ENCODE measurements at places on chromosomes 12 and 14.
A peak's percentile ranks its signal among the peaks of the same experiment; 100 is the strongest.

DNA sequence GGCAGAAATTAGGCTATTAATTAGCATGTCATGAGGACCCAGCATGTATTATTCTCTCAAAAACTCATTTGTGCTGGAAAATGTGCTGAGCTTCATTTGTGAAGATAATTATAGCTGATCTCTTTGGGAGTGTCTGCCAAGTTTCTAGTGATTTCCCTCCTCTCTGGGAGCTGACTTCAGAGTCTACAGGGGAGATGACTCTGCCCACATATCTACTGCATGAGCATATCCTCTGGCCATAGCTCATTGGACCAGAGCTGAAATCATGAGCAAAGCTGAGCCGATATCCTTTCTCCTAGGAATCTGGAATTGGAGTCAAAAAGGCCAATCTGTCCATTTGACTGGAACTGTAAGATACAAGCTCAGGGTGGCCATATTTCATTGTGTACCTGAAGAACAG lies 5.9 kb downstream of the CCDC198 start:
- DNase-seq: no peak

DNA sequence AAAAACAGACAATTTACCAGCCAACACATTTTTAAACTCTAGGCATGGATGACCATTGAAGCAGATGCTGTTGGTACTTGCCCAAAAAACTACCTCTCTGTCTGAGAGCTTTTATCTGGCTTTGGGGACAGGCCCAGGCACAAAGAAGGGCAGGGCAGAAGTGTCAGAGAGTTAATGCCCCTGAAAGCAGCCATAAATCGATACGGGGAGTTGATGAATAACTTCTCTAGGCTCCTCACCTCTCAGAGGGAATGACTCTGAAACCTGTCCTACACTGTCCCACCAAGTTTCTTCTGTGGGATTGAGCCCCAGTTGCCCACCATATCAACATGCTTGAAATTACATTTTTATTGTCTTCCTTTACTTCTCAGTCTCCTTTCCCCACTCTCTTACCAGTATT lies 113.0 kb upstream of the DAAM1 start:
- no peak for DNase-seq

DNA sequence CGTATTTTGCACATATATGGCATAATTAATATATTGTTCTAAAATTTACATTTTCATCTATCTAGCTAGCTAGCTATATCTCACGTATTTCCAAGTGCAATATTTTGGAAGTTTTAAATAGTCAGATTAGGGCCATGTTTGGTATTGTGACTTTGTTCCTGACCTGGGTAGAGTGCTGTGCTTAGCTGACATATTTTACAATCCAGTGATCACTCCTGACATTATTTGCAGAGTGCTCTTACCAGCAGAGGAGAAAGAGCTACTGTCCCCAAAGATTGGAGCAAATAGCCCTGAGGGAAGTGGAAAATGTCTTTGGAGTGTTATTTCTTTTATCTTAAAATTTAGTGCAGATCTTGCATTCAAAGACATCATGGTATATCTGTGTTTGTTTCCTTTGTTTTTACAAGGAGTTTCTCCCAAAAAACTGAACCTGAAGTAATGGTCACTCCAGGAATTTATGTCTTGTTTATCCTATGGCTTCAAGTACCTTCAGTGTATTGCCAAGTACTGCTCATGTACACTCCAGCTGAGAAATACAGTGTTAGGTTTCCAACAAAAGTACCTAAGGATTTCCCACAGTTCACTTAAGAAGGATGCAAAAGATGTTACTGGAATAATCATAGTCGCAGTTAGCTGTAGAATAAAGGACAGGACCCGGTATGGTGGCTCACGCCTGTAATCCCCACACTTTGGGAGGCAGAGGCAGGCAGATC lies 49.4 kb upstream of the PSMA6 start:
- no peak for DNase-seq

GRCh38 chr12:32522331-32523221 lies 123.2 kb downstream of the FGD4 start:
- DNase-seq: no peak

DNA sequence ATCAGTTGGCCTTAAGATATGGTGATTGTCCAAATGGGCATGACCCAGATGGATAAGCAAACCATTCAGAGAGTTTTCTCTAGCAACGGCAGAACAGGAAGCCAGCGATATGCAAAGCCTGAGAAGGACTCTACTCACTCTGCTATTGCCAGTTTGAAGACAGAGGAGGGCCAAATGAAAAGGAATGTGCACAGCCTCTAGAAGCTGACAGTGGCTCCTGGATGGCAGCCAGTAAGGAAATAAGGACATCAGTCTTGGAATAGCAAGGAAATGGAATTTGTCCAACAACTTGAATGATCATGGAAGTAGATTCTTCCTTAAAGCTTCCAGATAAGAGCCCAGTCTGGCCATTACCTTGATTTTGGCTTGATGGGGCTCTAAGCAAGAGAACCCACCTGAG lies 60.0 kb downstream of the TMTC2 start:
- no peak for DNase-seq

DNA sequence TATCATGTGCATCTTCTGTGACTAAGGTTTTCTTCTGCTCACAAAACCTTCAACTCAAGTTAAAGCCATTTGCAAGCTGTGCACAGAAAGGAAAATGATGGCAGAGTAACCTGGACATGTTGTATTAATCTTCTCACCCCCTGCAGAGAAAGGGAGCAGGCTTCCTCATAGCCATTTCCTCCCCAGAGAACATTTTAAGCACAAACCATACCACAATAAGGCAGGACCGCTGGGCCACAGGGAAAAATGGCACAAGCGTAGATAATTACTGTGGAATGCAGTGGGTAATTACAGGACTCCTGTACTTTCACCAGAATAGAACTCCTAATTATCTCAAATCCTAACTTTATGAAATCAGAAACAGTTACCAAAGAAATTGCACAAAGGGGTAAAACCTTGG lies 215.7 kb downstream of the KIF21A start:
- no peak for DNase-seq

GRCh38 chr12:99043319-99043914 lies 398.3 kb downstream of the APAF1 start:
- DNase-seq: peak; percentile 74

DNA sequence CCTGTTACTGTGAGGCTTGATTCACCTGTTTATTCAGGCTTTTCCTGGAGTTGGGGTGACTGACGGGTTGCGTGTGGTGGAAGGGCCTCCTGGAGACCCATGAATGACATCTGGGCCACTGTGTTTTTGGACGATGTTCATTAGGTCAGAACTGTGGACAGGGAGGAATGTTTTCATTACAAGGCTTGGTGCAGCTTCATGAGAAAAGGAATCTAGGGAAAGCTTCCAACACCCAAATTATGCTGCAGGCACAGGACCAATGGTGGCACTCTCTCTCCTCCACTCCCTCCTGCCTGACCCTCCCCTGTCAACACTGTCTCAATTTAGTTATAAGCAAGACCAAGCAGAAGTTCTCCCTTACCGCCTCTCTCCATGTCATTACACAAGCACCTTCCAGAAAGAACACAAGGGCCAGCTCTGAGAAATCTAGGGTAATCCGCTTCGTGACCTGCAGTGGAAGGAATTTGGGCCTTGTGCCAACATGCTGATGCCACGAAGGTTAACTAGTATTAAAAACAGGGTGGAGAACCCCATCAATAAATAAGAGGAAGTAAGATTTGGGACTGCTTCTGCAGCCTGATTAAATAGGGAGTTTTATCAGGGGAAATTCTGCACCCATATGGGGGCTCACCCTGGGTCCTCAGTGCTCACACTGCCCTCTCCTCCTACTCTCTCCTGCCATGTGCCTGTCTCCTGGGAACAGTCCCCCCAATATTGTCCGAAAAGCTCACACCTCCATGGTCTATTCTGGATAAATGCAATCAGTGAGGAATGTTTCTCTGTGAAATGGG lies 200.3 kb downstream of the KTN1 start:
- no peak for DNase-seq

- no peak for DNase-seq
Measured at GRCh38 chr14:63563370-63564026, 20.3 kb upstream of the PPP2R5E start.

DNA sequence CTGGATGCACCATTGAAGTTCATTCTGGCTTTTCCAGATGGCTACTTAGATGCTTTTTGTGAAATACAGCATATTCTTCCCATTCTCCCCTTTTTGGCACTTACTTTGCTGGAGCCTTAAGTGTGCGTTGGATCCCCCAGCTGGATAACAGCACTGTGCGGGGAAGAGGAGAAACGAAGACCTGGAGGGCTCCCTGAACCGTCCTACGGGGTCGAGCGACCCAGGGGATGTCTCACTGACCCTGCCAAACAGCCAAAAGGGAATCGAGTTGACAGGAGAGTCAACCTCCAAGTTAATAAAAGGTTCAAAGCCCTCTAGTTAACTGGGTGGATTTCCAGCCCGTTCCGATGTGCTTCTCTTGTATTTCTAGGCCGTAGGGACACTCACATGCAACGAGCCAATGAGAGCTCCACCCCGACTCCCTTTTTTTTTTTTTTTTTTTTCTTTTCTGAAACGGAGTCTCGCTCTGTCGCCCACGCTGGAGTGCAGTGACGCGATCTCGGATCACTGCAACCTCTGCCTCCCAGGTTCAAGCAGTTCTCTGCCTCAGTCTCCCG lies 1.0 kb upstream of the CAMKK2 start:
- peak; percentile 86 for DNase-seq

DNA sequence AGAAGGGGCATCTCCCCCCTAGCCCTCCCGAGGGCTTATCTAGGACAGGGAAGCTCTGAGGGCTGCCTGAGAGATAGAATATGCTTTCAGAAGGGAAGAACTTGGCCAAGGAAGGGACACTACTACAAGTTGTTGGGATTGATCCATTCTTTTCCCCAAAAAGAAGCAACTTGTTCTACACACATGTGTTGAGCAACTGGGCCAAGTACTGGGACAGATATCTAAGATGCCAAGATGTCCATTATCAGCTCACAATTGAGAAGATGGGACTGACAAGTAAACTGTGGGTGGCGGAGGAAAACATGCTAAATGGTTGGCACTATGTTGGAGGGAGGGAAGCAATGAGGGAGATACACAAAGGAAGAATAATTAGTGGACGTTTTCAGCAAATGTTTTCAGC lies 30.9 kb downstream of the PLEKHG7 start:
- DNase-seq: no peak

GRCh38 chr12:125267114-125267513 lies 201.9 kb downstream of the AACS start:
- DNase-seq: no peak

GRCh38 chr12:130576371-130576816 lies 139.7 kb downstream of the RIMBP2 start:
- no peak for DNase-seq

GRCh38 chr14:52922656-52923055 lies 28.2 kb downstream of the FERMT2 start:
- DNase-seq: no peak

- DNase-seq: no peak
Measured at GRCh38 chr12:6295094-6295811, 15.2 kb upstream of the PLEKHG6 start.

GRCh38 chr14:24866067-24866639 lies 183.8 kb downstream of the STXBP6 start:
- DNase-seq: no peak

DNA sequence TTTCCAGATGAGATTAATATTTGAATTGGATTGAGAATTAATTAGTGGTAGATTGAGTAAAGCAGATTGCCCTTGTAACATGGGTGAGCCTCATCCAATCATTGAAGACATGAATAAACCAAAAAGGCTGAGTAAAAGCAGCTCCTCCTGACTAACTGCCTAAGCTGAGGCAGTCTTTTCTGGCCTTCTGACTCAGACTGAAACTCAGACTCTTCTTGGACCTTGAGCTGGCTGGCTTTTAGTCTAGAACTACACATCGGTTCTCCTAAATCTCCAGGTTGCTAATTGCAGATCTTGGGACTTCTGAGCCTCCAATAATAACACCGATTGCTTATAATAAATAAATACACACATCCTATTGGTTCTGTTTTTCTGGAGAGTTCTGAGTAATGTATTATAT lies 24.0 kb downstream of the FKBP11 start:
- peak; percentile 15 for DNase-seq

DNA sequence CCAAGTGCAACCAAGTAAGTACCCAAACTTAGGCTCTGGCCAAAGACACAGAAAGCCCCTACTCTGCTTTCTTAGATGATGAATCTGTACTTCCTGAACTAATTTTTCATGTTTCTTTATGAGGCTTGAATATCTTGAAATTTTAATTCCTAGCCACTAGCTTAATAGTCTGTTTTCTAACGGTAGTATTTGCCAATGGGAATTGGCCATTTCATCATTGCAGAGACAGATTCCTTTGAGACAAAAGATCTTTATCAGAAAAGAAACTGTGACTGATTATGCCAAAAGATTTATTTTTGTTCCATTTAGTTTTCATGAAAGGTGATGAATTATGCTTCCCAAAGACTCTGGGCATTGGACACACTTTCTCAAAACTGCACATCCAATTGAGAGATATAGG lies 48.7 kb downstream of the DAD1 start:
- DNase-seq: no peak

GRCh38 chr12:124309231-124309630 lies 14.3 kb downstream of the RFLNA start:
- no peak for DNase-seq

DNA sequence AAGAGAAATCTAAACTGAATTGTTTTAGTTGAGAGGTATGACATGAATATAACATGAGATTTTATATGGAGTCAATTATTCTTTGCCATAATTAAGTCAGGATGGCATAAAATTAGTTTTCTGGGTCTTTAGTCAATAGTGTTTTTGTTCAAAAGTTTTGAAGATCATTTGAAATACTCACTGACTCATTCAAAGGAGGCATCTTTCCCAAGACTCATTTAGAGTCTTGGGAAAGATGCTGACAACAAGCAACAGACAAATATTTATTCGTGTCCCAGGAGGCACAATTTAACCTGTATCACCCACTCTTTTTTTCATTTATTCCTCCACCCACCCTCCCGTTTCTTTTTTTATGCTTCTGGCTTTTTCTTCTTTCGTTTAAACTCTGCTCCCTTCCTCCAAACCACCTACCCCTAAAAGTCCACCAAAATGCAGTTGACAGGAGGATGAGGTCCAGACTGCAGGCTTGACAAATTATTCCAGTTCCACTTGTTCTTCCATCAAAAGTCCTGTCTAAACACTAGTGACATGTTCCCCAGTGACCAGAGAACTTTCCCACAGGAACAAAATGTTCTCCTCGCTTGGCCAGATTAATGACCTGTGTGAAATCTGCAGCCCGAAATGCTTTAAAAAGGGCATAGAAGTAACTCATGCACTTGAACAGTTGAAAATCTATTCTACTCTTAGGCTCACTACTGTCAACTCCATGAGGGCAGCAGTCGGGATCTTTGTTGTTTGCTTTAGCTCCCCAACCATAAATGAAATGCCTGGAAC lies 43.3 kb upstream of the CSRP2 start:
- no peak for DNase-seq

All from activated CD4-positive, alpha-beta T cell treated with anti-CD3 and anti-CD28 coated beads for 36 hours (primary cell).